Fibroblast of upper back skin (primary cell): ENCODE measurements at places on chromosomes 2 and 18.

GRCh38 chr2:3493615-3494007 is 25.7 kb downstream of the ADI1 start:
- DNase-seq: peak; percentile 9

DNA sequence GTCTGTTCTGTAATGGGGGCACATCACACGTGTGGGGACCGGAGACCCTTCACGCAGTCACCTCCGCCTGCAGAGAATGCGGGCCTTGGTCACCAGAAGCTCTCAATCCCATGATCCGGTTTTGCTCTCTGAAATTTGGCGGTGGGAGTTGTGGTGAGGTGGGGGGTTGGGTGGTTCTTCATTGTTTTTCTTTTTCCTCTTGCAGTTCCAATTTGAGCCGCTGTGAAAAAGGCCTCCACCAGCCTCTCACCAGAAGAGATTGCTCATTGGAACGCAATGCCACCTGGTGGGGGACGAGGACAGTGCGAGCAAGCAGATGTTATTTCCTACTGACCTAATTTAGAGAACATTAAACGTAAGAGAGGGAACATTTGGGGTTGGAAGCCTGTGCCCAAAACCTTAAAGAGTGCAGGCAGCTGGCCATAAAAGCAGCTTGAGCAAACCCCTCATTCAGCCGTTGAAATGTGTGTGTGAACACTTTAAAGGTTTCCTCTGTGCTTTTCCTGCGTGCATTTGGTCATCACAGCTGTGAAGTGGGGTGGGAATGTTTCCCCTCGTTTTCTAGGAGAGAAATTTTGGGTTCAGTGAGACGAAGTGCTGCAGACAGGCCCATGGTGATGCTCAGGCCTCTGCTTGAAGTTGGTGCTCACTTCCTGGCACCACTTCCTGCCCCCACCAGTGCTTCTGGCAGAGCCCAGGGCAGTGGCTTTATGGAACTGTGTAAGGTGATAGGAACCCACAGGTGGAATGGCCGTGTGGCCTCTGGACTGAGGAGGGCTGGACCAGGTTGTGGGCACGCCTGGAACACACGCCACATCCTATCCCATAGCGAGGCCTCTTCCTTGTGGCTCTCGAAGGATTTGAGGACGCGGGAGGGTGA is 61.7 kb downstream of the ZCCHC2 start:
- DNase-seq: peak; percentile 86

- peak; percentile 11 for DNase-seq
These were observed 99.5 kb downstream of the DTNA start for GRCh38 chr18:34809451-34810072.

DNA sequence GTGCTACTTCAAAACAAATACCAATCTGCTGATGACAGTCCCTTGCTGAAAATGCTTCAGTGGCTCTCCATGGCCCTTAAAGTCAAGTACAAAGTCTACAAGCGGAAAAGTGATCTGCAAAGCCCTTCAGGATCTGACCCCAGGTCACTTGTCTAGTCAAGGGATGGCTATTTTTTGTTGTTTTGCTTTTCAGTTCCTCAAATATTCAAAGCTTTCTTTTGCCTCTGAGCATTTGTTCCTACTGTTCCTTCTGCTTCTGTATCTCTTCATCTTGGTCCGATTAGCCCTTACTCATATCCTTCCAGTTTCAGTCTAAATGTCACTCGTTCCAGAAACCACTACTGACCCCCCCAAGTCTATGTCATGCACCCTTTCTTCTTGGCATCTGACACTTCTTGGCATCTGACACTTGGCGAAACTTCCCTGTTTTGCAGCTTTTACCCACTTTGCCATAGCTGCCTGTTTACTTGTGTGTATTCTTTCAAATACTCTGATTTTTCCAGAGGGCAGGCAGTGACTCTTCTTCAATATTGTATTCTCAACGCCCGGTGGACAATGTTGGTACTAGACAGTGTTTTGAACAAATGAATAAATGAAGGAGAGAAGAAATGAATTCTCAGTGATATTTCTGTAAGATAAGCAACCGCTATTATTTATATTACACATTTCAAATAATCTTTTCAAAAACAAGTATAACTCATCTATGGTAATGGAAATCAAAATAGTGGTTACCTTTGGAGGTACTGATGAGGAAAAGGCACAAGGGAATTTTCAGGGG is 175.9 kb upstream of the FN1 start:
- DNase-seq: no peak

DNA sequence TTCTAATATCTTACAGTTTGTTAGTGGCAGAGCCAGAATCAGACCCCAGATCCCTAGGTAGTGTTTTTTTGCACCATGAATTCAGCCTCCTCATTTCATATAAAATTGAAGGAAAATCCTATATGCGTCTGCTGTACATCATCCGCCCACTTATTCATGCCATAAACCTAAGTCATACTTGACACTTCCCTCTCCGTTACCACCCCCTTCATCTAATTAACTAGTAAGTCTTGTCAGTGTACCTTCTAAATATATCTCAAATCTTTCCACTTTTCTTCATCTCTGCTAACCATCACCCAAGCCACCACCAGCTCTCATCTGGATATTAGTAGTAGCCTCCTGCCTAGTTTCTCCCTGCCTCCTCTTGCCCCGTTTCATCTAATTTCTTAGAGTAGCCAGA is 248.7 kb upstream of the SIX3 start:
- peak; percentile 5 for DNase-seq

DNA sequence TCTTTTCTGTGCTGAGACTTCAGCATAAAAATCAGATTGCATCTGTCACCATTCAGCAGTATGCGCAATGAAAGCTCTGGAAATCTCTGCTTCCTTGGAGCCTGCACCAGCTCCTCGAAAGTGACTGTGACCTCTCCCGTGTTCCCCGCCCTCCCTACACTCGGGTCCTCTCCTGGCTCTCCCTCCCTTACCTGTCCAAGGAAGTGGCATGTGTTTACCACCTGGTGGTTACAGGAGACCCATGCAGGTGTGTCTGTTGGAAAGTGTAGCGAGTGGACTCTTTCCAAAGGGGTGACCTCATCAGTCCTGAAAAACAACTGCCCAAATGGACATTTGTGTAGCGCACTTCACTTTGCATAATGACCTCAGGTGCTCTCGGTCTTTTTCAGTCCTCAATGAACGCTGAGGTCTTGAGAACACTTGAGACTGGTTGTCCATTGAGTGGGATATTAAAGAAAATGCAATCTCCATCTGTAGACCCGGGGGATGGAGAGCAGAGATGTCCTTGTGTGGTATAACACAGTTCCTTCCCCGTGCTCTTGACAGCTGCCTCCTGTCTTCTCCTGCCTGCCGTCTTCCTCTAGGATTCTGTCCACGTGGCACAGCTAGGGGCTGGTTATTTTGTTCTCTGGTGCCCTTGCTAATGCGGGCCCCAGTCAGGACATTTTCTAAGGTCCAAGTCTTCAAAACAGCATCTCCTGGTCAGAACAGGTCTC is 133.2 kb downstream of the ACKR3 start:
- DNase-seq: no peak

DNA sequence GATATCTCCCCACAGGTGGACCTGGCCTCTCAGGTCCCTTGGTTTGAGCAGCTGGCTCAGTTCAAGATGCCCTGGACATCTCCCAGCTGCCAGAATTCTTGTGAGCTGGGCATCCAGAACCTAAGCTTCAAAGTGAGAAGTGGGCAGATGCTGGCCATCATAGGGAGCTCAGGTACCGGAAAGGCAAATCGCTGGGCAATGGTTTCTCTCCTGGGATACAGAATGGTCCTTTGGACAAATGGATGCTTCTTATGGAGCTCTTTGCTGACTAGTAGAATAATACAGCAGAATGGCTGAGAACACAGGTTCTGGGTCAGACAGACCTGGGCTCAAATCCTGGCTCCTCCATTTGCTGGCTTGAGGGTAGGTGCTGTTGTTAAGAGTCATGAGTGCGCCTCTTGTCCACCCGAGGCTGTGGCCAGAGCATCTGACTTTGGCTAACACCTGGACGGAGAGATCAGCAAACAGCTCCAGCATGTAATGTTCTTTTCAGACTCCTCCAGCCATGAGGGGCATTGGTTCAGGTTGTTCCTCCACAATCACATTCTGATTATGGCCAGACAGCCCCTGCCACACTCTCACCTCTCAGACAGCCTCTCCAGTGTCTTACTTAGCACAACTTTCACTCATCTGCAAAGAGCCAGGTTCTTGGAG is 7.5 kb downstream of the ABCG8 start:
- no peak for DNase-seq

DNA sequence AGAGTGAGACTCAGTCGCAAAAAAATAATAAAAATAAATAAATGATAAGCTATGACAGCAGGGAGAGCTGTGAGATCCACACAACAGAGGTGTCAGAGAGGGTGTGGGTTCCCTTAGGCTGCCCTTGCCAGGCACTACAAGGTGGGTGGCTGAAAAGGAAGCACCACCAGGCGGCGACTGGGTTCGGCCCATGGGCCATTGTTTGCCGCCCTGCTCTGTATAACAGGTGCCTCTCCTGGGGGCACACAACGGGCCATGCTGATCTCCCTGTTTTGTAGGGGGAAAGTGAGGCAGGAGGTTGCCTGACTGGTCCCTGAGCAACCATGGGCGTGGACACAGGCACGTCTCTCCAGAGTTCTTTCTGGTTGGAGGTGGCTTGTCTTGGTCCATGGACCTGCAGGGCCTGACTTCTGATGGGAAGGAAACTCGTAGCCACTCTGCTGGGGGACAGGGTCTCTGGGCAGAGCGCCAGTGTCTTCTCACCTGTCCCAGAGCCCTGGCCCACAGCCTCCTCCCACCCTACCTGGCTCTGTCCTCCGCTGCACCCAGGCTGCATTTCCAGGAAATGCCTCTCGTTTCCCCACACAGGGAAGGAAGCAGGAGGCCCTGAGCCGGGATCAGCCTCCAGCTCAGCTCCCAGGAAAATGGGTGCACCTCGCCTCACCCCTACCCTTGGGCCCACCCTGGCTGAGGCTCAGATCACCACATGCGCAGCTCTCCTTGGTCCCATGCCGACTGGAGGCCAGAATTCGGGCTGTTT is 109.6 kb upstream of the ODC1 start:
- DNase-seq: no peak

DNA sequence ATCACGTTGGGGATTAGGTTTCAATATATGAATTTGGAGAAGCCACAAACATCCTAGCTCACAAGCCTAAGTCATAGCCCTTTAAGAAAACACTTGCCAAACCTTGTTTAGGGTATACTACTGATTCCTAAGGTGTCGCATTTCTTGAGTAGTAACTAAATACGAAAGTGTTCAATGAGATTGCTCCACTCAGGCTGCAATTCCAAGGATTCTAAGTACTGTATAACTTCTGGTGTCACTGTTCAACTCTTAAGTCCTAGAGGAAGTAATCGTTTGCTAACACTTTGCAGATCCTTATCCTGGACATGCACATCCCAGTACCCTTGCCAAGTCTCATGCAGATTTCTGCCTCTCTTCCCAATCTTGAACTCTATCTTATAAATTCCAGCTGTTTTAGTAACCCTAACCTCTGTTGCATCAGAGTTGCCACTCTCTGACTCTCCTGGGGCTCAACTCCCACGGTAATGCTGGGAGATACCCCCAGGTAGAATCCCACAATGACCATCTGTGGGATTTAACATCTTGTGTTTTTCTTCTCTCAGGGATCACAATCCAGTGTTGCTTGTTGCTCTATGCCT is 122.4 kb downstream of the HIBCH start:
- peak; percentile 56 for DNase-seq

DNA sequence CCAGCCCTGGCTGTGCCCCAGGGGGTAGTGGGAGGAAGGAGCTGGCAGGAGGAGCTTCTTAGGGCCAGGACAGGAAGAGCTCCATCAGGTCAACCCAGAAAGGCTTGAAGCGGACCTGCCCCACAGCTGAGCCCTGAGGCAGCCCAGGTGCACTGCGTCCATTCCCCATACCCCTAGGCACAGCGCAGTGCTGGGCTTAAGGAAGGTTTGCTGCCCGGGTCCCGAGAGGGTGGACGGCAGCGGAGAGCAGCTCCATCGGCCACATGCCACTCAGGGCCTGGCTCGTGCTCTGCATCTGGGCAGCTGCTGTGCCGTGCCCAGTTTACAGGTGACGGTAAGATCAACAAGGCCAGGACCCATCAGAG is 26.4 kb downstream of the DNMT3A start:
- no peak for DNase-seq

DNA sequence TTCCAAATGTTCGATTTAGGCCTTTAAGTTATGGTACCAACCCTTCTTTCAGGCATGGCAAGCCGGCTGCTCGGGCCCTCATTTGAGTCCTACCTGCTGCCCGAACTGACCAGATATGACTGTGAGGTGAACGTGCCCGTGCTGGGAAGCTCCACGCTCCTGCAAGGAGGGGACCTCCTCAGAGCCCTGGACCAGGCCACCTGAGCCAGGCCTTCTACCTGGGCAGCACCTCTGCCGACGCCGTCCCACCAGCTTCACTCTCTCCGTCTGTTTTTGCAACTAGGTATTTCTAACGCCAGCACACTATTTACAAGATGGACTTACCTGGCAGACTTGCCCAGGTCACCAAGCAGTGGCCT is 87.2 kb downstream of the EPAS1 start:
- no peak for DNase-seq

GRCh38 chr2:29485631-29486030 is 370.4 kb downstream of the CLIP4 start:
- DNase-seq: no peak

DNA sequence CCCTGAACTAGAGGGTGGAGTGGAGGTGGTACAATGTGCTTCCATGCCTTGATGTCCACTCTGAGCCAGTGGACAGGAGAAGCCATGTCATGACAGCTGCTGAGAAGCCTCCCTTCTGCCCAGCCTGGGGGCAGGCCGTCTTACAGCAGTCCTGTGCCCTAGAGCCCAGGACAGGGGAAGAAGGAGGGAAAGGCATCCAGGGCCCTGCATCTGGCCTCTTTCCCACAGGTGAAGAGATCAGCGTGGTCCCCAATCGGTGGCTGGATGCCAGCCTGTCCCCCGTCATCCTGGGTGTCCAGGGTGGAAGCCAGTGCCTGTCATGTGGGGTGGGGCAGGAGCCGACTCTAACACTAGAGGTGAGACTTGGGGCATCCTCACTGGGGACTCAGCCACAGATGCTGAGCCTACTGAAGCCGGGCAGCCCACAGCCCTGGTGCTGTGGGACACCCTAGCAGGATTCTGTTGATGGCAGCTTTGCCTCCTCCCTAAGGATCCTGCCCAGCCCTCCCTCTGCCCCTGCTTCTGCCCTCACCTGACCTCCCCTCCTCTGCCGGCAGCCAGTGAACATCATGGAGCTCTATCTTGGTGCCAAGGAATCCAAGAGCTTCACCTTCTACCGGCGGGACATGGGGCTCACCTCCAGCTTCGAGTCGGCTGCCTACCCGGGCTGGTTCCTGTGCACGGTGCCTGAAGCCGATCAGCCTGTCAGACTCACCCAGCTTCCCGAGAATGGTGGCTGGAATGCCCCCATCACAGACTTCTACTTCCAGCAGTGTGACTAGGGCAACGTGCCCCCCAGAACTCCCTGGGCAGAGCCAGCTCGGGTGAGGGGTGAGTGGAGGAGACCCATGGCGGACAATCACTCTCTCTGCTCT is 3.1 kb downstream of the IL36RN start:
- no peak for DNase-seq

- DNase-seq: no peak
These were observed 165.1 kb upstream of the TPO start for GRCh38 chr2:1248187-1248586.

GRCh38 chr2:26067980-26068507 is 34.2 kb downstream of the RAB10 start:
- no peak for DNase-seq
